ENCODE measurements at places on chromosomes 7 and 10.

- peak; percentile 43 for DNase-seq
Measured at GRCh38 chr7:128427289-128427891, 17.6 kb upstream of the IMPDH1 start.

DNA sequence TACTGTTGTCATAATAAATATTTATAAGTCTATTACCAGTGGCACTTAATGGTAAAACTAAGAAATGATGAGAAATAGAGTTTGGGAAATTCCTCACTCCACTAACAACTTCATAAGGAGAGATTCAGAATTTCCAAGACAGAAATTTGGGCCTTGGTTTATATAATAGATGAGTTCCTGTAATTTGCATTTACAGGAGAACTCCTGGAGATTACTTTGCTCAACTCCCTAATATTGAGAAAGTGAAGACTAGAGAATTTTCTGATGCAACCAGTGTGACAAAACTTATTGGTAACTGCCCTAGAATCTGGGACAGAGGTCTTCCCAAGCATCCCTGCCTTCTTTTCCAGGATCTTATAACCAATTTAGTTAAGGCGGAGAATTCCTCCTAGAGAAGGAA, 49.1 kb upstream of the GSAP start:
- no peak for DNase-seq

DNA sequence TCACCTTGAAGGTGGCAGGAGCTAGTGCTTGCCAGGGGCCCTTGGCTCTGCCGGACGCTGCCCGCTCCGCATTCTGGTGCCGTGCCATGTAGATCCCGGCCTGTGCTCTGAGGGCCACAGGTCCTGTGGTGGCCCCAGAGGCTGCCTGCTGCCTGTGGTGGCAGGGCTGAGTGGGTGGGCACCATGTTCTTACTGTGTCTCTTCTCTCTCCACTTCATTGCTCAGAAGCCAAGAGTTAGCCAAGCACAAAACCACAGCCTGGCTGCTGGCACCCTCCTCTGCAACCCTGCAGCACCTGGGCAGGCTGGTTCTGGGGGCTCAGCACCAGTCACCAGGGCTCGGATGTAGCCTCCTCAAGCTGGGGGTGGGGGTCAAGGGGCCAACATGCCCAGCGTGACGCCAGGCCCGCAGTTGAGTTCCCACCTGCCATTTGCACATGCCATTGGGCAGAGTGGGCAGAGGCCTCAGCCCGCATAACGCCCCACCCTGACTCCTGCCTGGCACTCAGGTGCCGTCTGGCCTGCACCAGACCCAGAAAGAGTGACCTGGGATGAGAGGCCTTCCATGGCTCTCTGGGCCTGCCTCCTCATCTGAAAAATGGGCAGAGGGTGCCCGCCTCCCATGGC, 16.3 kb downstream of the ZMIZ1 start:
- no peak for DNase-seq

DNA sequence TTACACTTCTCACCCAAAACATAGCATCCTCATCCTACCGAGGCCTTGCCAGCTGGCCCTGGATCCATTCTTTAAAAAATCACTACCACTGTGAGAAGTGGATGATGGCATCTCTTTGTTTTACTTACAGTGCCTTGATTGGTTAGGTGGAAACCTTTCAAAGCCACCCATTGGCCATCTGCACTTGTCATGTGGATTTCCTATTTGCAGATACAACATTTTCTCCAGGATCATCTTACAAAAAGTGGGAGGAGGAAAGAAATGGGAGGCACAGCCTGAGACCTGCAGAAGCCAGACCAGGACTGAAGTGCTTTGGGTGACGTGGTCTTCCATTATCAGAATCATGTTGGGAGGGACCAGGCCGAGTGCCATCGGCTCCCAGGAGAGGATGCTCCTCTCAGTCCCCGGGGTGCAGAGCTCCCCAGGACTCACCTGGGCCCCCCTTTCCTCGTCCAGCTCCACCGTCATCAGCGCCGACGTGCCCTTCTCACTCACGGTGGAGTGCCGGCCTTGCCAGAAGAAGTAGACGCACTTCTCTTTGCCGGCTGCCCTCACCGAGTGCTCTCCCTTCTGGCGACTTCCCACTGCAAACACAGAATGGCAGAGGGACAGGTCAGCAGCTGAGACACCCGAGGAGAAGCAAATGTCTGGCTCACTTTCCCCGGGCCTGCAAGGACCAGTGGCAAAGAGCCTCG, 161.2 kb downstream of the SVIL start:
- DNase-seq = no peak

DNA sequence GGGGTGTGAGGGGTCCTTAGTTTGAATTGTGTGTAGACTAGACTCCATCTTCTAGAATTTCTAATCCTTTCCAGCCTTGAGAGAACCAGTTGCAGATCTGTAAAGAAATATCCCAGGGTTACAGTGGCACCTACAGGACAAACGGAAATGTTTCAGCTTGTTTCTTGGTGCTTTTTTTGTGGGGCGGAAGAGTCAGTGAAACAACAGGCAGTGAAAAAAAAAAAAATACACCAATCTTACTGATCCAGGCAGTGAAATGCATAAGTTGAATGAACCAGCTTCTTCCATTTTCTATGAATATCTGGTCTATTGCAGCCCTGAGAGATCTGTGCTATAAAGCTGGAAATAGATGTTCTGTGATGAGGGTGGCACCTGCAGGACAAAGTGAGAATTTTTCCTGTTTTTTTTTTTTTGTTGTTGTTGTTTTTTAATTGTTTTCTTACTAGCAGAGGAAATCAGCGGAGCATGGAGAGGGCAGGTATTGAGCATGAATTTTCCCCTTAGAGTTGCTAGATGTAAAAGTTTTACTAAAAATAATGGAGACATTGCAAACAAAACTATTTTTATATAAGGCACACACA, 81.9 kb upstream of the DYNC1I1 start:
- peak; percentile 56 for DNase-seq

DNA sequence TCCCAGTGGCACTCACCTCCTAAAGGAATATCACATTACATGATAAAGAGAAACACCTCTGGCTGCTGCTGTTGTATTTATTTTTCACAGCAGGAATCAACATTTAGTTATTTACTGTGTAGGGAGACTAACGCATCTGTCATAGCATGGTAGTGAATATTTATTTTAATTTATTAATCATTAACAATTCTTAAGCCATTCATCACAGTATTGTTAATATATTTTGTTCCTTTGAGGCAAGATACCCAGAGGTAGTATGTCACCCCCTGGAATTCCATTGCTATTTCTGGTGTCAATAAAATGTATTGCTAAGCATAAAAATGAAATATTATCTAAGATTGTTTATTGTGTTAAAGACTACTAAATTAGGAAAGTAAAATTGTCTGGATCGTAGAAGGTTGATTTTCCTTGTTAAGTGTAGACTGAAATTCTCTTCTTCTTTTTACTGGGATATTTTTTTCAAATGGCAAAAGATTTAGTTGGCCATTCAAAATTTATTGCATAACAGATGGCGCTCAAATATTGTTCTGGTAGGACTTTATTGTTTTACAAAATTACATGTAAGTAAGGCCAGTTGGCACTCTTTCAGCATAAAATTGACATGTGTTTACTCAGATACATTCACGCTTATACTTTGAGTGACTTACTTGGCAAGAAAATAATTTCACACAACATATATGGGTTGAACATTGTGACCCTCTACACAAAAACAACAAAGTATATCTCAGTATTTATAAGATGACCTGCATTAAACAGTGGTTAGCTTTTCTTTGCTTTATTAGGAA, 1358.7 kb upstream of the SORCS1 start:
- DNase-seq = no peak

- no peak for DNase-seq
Measured at GRCh38 chr10:11209830-11210181, 192.1 kb downstream of the CELF2 start.

DNA sequence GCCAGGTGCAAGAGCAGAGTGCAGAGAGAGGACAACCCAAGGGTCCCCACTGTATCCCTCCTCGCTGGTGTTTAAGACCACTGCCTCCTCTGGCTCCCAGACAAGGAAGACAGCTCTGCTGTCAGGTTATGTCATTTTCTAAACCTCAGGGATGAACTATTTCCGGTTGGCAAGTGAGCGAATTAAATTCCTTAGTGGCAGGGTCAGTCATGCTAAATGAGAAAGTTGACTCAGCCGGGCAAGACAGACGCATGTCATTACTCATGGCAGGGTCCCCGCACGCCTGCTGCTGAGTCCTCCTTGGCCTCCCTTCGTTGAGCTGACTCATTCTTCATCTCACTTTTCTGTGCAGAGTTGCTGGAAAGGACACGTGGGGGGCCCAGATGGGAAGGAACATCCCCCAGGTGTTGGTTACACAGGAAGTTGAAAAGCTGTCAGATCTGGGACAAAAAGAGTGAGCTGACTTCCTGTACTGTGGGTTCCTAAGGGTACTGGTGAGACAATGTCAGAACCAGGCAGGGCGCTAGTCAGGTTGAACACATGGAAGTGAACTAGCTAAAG, 47.1 kb upstream of the UCN3 start:
- peak; percentile 77 for DNase-seq

DNA sequence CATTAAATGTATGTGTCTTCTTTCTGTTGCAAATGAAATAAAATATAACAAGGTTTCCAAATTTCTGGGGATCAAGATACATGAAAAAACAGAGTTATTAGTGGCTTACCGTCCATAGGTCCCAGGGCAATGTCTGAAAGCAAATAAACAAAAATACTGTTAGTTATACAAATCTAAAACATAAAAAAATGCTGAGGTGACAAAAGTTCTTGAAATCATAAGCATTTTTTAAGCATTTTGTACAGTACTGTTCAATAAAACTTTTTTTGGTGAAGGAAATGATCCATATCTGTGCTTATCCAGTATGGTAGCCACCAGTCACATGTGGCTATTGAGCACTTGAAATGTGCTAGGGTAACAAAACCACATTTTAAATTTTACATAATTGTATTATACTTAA, 158.6 kb upstream of the TARP start:
- DNase-seq = no peak

DNA sequence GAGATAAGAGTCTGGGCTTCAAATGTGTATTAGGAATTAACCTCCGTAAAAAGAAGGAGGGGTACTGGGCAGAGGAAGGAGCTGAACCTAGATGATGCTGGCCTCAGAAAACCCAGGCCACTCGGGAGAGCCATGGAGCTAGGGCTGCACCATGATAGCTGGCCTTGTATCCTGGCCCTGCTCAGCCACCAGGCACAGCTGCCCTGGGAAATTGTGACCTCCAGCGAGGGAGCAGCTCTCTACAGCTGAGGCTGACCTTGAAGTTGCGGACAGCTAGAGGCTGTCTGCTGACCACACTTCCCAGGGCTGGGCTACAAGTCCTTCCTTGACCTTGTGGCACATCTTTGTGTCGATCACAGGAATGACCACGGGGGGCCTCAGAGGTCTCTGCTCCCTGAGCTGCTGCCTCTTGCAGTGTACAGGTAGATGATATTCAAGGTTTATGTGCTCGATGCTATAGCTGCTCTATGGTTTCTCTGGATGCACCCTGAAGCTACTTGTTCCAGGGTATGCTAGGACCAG, 38.3 kb upstream of the SLC35B4 start:
- DNase-seq = no peak

DNA sequence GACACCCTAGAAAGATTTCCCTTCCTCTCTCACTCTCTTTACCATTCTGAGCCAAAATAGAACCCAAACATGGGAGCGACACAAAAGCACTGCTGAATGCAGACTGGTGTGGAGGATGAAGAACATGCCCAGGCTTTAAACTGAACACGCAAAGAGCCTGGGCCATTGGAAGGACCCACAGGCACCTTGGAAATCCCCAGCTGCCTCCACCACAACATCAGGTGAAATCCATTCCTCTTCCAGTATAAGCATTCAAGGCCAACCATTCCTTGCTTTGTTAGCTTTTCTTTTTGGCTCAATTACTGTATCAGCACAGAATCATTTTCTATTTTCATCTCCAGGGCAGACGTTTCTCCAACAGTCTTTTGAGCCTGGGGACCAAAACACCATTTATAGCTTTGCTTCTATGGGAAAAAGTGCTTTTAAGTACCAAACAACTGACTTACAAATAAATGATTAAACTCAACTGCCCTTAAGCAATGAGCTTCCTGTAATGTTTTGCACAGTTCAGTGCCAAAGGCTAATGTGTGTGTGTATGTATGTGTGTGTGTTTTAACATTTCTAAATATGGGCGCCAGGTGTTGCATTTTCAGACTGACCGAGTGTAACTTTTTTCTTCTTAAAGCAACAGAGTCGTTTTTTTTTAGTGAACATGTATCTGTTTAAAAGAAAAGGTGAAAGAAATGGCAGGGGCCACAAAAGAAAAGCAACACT, 16.2 kb upstream of the BLNK start:
- DNase-seq = no peak

- DNase-seq = no peak
Measured at GRCh38 chr7:139725858-139726484, 51.8 kb downstream of the HIPK2 start.

Measured in HFFc6 (cell line).